Amygdala (tissue), 56 donors: ENCODE measurements at places on chromosomes 3 and 15.

GRCh38 chr15:55194256-55194655 is 2.5 kb downstream of the RSL24D1 start:
- DNase-seq: no peak

DNA sequence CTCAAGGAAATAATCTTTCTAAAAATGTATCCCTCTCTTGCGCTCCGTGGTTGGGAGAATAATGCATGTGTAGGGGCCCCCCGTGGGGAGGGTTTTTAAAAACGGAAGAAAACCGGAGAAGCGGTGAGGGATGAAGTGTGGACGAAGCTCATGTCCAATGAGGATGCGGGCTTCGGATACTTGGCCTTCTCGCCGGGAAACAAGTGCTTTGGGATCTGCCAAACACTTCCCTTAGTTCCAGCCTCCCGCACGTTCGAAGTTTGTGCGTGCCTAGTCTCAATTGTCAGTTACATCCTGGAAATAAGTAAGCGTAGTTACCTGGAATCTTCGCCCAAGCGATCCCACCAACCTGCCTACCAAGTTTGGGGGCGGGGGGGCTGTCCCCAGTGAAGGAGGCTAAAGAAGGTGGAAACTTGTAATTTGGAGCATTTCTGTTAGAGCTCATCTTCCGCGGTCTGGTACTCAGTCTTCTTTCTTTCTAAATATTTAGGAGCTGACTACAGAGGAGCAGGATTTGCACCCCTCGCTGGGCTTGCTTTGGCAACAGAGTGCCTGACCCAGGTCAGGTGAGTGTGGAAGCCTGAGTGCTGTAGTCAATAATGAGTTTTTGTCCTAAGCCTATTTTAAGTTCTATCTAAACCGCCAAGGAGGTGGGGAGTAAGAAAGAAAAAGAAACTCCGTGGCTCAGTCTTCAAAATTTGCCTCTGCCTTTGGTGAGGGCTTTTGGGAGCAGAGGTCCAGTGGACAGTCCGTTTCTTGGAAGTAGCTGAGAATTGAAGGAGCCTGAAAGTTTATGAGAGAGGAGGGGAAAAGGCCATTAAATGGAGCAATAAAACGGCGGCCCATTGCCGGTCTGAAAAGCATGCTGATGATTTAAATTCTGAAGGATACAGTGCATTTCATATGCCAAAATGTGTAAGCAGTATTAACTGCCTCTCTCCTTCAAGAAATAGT is 1.1 kb downstream of the ITPR1 start:
- peak; percentile 7 for DNase-seq

DNA sequence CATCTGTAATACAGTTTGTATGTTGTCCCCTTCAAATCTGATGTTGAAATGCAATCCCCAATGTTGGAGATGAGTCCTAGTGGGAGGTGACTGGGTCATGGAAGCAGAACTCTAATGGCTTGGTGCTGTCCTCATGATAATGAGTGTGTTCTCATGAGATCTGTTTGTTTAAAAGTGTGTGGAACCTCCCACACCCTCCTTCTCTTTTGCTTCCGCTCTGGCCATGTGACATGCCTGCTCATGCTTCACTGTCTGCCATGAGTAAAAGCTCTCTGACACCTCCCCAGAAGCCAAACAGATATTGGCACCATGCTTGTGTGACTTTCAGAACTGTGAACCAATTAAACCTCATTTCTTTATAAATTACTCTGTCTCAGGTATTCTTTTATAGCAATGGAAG is 794.0 kb upstream of the CFAP20DC start:
- DNase-seq: no peak

- no peak for DNase-seq
Observed at GRCh38 chr3:21754839-21755238, 3.8 kb upstream of the ZNF385D start.

DNA sequence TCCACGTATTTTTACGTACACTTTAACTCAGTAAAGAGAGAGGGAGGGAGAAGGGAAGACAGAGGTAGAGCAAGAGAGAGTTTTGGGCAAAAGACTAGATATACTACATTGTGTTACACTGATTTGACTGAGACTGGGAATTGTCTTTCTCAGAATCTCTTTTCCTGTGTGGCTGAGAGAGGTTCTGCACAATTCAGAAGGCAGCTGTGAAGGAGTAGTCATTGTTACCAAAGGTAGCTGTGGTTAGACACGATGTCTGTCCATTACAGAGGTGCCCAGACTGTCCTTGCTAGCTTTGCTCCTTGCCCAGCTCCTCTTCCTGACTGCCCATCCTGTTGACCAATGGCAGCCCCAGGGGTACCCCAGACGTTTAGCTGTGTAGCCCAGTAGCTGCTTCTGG is 577.5 kb upstream of the CBLB start:
- no peak for DNase-seq

DNA sequence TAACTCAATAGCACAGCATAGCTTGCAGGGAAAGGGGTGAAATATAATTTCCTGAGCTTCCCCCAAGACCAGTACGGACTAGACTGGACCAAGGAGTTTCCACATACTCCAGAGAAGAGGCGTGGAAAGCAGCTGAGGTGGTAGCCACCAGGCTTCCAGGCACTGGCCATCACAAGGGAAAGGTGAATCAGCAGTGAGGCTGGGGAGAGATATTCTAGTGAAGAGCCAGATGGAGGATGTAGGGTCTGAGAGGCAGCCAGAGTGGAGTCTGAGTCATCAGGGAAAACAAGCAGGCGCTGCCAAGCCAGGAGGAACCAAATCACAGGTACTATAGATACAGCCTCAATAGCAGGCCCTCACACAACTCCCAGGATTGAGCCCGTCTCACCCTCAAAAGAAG is 9.6 kb upstream of the RASA2 start:
- no peak for DNase-seq

DNA sequence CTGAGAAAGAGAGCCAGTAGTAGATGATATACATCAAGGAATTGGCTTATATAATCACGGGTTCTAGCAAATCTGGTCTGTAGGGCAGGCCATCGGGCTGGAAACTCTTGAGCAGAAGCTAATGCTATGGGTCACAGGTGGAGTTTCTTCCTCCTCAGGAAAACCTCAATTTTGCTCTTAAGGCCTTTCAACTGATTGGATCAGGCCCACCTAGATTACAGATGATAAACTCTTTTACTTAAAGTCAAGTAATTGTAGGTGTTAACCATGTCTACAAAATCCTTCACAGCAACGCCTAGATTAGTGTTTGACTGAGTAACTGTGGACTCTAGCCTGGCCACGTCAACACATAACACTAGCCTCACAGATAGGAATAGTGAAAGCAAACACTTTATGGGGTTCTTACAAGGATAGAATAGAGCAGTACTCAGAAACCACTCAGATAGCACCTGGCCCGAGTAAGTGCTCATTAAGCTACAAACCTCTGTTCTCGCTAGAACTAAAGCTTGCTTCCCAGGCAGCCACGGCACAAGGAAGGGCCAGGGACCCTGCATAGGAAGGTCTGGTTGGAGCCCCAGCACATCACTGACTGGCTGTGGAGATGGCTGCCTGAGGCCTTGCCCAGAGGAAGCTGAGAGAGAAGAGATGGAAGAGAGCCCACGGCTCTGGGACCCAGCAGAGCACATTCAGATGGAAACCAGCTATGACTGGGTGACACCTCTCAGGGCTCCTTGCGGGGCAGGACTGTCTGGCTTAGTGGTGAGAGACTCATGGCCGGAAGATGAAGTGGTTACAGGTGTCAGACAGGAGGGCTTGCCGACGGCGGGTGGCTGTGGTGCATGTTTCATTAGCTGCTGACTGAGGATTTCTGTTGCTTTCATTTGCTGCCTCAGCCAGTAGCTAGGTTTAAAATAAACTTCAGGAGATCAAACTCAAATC is 202.5 kb upstream of the TLE3 start:
- DNase-seq: no peak

- no peak for DNase-seq
Observed at GRCh38 chr15:77035584-77035983, 35.3 kb downstream of the TSPAN3 start.

- DNase-seq: no peak
Observed at GRCh38 chr3:12982619-12983101, 90.6 kb downstream of the IQSEC1 start.

- DNase-seq: no peak
Observed at GRCh38 chr3:29486096-29486495, 205.2 kb downstream of the RBMS3 start.

GRCh38 chr3:9414826-9415225 is 17.4 kb downstream of the SETD5 start:
- DNase-seq: no peak

DNA sequence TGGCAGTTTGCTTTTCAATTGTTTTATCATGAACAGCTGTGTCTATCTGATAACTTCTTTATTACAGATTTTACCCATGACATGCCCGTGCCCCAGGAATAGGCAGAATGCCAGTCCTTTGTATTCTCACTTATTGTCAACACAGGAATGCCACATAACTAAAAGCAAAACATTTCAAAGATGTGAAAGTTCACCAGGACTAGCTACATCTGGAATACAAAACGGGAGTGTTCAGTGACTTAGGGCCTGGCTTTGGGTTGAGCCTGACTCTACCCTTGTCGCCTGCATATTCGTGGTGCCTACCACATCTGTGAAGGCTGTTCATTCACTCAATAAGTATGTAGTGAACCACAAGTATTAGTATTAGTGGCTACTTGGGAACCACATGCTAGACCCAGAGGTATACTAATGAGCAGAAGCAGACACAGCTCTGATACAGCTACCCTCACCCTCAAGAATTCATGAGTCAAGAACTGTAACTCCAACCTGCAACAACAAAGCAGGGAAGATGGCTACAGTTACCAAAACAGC is 2.9 kb downstream of the TNFSF10 start:
- DNase-seq: no peak

DNA sequence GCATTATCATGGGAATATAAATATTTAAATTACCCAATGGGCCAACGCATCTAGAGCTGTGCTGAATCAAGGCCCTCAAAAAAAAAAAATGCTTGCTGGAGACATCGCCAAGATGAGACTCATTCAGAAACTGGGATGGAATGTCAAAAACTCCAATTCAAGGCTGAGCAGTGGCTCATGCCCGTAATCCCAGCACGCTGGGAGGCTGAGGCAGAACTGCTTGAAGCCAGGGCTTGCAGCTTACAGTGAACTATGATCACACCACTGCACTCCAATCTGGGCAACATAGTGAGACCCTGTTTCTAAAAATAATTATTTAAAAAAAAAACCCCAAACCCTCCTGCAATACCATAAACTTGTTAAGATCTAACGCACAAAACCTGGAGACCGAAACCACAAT is 3.1 kb upstream of the CACNA1D start:
- no peak for DNase-seq

GRCh38 chr3:15271030-15271429 is 61.4 kb downstream of the SH3BP5 start:
- DNase-seq: no peak
